ENCODE measurements at places on chromosomes 6 and 20.

DNA sequence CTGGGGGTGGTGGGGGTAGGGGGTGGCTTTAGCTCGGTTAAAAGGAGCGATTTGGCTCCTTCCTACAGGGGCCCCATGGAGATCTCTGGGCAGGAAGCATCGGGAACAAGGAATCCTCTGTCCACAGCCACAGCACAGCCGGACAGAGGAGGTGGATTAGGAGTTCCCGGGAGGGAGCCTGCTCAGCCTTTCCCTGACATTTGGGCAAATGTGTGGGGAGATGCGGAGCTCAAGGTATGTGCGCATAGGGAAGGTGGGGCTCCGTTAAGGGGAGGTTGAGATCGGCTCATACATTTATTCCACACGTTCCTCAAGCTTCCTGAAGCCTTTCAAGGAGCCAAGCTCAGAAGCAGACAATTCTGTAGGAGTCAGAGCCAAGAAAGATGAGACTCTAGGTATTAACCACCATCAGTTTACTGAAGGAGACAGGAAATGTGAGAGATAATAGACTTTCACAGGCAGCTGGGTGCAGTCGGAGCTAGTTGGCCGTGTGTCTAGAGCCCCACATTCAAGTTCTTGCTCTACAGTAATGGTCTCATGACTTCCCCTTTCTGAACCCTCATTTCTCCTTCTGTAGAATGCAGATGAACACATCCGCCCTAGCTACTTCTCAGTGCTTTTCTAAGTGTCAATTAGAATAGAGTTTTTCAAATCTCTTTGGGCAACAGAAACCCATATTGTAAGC is 40.8 kb upstream of the EPB41L1 start:
- no peak for DNase-seq

DNA sequence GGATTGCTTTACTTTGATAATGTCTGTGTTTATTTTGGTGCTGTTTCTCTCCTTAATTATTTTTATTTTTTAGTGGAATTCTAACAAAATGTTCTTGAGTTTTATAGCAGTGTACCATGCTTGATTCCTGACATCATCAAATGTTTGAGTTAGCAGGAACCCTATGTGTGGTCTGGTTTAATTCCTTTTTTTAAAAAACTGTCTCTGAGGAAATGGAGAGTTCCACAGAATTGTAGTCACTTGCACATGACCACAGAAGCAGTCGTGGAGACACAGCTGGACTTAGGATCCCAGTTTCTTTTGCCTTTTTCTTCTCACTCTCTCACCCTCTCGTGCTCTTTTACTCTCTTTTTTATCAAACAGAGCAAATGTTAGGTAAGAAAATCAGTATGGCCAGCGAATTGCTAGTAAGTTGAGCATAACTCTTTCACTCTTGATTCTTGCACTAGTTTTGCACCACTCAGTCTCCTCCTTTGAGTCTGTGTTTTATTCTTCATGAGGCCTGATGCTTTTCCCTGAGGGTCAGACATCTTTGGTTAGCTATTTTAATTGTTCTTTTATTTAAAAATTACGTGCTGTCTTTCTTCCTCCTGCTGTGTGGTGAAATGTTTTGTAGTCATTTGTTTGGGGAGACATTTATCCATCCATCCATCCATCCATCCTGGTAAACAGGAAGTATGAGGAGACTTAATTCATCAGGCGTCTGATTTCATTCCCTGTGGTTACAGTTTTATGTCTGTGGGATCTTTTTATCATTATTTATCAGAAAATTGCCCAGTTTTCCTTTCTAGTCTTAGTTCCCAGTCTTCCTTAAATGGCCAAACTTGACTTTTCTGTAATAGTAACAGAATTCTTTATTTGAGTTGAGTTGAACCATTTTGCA is 83.0 kb downstream of the SCAF8 start:
- no peak for DNase-seq

DNA sequence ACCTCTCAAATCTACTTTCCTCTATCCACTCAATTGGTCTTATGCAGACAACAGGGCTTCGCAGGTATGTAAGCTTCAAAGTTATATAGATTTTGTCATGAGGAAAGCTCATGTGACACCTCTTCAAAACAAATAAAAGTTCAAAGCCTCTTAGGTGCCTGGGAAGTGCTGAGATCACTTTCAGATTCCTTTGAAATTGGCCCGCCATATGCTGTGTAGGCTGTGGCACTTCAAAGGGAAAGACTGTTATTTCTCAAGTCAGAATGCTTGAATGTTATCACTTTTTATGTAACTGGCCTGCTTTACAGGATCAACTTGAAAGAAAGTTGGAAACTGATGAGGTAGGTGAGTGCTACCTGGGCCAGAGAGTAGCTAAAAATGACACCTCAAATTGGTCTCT is 67.1 kb upstream of the GFRAL start:
- DNase-seq = no peak

GRCh38 chr20:59824711-59825562 is 108.5 kb downstream of the SYCP2 start:
- no peak for DNase-seq

DNA sequence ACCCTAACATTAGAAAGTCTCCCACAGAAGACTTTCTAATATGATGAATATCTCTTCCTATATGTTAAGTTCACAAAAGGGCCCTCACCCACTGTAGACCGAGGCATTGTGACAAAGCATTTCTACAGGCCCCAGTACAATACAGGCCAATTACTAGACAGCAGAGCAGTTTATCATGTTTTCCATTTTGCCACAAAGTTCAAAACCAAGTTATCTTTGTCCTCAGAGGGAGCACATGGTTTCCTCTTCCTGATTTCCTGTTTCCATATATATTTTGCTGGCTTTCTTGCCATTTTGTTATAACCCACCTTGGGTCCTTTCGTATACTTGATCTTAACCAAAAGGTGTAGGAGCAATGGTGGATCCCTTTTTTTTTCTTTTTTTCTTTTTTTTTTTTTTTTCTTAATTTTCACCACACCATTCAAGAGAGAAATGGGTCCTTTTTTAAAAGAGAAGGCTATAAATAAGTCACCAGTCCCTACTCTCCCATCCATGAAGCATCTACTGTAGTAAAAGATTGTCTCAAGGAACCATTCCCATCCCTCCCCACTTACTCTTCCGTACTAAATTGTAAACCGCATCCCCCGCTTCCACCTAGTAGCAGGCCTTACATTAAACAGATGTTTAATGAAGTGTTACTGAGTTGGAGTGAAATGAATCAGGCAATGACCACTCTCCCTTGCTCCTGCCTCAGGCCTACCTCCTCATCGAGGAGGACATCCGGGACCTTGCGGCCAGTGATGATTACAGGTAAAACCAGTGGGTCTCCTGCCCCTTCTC is 2.1 kb upstream of the UBE2C start:
- no peak for DNase-seq

- DNase-seq = no peak
These were observed 77.1 kb downstream of the TBC1D7 start for GRCh38 chr6:13251242-13251641.

GRCh38 chr20:32751702-32752457 is 8.6 kb upstream of the COMMD7 start:
- DNase-seq = no peak

DNA sequence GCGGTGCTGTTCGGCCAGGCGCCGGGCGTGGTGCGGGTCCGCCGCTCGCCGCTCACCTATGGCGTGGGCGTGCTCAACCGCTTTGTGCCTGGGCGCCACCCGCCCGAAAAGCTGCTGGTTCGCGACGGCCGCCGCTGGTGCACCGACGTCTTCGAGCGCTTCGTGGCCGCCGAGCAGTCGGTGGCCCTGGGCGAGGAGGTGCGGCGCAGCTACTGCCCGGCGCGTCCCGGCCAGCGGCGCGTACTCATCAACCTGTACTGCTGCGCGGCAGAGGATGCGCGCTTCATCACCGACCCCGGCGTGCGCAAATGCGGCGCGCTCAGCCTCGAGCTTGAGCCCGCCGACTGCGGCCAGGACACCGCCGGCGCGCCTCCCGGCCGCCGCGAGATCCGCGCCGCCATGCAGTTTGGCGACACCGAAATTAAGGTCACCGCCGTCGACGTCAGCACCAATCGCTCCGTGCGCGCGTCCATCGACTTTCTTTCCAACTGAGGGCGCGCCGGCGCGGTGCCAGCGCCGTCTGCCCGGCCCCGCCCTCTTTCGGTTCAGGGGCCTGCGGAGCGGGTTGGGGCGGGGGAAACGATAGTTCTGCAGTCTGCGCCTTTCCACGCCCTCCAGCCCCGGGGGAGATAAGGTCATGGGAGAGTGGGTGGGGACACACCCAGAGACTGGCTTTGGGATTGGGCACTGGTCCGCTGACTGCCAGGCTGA is 15.7 kb downstream of the ADISSP start:
- peak; percentile 66 for DNase-seq

GRCh38 chr6:34511915-34512737 is 44.0 kb downstream of the SPDEF start:
- DNase-seq = no peak

- no peak for DNase-seq
These were observed 19.1 kb downstream of the PIM1 start for GRCh38 chr6:37188962-37189510.

GRCh38 chr20:57252559-57253162 is 13.8 kb downstream of the BMP7 start:
- no peak for DNase-seq

DNA sequence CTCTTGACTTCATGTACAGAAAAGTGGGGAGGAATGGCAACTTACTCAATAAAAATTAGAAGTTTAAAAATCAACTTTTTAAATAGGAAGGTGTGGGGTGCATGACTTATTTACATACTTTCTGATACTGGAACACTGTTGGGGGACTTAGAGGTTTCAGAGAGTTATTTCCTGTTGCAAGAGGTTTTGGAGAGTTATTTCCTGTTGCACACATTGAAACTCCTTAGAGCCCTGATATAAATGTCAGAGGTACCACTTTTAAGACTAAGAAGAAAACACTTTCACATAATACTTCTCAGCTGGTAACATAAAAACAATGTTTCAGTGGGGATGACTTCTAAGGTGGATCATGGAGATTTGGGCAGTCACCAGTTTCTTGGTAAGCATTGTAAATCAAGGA is 579.9 kb downstream of the MMUT start:
- DNase-seq = no peak

DNA sequence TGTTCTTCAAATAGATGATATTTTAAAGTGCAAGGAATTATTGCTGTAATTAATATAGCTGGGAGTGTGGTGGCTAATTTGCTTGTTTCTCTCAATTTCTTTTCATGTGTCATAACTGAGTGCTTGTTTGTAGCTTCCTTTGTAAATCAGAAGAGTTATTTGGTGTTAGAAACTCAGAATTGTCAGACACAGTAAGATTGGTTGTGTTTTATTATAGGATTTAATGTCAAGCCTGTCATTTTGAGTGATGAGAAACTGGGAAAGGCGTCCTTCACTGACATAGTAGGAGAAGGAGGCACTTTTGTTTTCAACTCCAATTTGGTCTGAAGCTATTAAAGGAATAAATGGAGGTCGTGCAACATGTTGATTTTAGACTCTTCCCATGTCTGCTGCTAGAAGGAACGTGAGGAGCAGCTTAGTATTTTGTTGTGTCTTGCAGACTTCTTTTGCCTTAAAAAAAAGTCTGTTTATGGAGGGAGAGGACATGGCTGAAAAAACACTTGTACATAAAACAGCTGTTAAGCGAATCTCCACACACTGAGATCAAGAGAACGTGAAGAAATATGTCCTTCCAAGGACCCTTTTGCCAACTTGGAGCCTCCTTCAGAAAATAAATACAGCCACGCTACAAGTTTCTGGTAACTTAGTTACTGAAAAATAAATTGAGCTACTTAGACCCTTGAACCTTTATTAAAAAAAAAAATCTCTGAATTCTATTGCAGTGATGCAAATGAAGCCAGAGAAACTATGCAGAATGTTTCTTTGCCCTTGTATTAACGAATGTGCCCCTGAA is 59.5 kb downstream of the BMP6 start:
- DNase-seq = no peak

DNA sequence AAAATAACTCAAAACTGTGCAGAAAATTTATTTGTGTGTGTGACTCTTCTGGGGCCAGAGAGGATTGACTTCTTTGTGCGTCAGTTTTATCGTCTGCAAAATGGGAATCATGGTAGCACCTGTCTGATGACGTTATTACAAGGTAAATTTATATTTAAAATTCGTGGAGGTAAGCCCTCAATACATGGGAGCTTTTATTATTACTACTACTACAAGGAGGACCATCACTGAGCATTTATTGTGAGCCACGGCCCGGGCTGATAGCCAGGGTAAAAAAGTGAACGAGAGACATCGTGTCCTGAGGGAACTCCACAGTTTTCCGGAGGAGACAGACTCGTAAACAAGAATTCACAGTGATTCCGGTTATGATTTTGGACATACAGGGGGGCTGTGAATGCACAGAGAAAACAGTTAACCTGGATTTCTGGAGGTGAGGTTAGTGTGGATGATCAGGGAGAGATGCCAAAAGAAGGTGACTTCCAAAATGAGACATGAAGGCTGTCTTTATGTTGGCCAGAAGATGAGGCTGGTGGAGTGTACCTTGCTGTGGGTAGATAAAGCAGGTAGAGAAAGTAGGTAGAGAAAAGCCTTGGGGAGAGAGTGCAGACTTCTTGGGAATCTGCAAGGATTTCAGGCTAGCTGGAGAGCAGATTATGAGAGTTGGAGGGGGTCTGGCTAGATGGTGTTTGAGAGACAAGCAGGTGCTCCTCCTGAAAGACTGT is 10.6 kb upstream of the SERINC3 start:
- no peak for DNase-seq

GRCh38 chr6:84526631-84527030 is 237.8 kb downstream of the TBX18 start:
- no peak for DNase-seq

DNA sequence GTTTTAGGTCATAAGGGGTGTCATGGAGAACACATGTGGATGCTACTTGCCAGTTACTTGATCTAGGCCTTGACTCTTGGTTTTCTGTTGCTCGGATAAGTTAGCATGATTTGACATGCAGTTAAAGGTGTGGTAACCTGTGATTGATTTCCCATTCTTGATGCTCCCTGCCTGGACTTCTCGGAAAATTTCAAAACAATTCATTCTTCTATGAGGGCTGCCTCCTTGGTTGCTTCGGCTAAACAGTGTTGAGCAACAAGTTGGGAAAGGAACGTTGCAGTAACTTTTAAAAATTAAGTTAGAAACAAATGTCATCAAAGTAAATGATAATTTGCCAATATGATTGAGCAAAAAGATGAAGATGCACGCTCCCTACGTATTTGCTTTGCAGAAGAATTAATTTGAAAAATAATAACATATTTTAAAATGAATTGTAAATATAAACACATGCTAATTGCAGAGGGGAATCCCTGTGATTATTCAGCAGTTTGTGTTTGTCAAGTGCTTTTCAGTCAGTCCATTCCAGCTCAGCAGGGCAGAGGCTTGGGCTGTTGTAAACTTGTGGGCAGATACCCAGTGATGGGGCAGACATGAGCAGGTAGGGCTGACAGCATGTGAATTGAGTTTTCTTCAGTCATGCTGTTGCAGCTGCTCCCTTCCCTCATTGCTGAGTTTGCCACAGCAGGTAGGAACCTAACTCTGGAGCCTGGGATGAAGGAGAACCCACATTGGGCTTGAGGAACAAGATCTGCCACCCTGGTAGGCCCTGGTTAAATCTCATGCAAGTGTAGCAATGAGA is 110.2 kb downstream of the ESR1 start:
- no peak for DNase-seq

DNA sequence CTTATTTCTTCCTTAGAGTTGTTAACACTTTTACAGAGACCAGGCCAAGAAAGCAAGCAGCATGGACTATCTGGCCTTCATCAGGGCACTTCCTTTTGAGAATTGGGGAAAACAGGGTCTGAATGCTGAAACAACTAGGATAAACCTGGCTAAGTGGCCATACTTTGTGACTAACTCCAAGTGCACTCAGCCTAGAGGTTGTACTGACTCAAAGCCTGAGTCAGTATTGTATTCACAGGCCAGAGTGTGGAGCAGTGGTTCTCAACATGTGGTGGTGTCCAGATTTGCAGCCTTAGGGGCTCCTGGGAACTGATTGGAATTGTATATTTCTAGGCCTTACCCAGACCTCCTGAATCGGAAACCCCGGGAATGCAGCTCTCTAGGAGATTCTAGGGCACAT is 20.1 kb downstream of the SEC23B start:
- no peak for DNase-seq

All from stimulated activated CD4-positive, alpha-beta T cell treated with anti-CD3 and anti-CD28 coated beads, Interleukin-2, amount 100 ng/mL, for 24 hours (primary cell).